ENCODE measurements at places on chromosomes 12 and 14.

DNA sequence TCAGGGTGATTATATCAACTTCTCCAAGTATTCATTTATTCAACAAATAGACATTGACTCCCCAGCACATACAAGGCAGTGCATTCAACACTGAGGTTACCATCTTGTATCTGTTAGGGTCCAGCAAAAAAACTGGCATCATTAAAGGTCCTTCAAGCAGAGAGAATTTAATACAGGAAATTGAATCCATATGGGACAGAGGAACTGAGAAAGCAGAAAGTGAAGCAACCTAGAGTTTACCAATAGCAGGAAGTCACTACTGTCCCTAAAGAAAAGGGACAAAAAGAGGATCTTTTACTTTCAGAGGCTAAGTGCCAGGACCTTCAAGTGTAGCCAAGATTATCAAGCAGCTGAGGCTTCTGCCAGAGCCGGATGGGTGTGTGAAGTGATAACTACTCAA lies 237.8 kb upstream of the TBX3 start:
- DNase-seq, result no peak

DNA sequence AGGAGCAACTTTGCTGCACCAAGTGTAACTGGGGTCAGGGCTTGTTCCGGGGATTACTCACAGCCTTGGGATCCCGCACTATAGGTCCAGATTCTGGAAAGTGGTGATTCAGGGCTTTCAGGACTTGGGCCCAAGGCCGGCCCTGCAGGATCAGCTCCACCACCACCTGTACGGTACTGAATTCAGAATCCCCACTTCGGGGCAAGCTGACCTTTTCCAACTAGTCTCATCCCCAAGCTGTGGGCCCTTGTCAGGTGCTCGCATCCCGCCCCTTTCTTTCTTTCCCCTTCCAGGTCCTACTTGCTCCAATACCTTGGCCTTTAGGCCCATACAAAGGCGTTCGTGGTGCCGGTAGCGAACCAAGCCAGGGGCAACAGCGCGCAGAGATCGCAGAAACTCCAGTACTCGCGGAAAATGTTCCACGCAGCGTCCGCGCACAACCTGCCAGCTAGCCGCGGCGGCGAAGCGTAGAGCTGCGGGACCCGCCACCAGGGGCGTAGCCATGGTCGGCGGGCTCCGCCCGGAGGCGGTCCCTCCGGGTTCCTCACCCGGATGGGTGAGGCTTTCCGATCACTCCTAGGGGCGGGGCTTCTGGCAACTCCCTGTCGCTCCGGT lies 487 bp downstream of the TINF2 start:
- DNase-seq, result peak; percentile 92

DNA sequence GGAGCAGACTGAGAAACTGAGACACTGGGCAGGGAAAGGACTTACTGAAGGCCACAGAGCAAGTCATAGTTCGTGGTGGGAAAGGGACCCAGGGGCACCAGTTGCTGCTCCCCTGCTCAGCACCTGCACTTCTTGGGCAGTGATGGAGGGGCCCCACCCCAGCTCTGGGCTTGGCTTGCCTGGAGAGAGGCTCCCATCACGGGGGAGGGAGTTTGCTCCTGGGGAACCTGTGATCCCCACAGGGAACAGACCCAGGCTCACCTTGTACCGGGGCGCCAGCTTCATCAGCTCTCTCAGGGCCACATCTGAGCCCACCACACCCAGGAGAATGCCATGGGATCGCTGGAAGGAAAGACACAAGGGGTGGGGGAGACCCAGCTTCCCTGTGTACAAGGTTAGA lies 39.8 kb downstream of the CACNA2D4 start:
- no peak for DNase-seq

DNA sequence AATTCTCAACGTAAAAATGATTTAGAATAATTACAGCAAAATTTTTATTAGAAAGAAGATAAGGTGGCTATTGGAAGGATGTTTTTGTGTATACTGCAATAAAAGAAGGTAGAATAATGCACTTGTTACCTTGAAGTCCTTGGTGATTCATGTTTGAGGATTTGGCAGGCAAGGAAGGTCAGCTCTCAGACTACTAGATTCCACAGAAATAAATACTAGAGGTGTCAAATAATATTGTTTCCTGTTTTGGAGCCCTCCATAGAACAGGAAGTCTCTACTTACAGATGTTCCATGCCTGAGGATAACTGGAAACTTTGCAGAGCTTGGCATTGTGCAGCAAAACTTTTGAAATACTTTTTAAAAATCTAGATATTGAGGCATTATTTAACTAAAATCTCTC lies 284.3 kb upstream of the SYT1 start:
- DNase-seq, result no peak

GRCh38 chr12:116926283-116927243 lies 15.8 kb downstream of the FBXW8 start:
- DNase-seq, result no peak

DNA sequence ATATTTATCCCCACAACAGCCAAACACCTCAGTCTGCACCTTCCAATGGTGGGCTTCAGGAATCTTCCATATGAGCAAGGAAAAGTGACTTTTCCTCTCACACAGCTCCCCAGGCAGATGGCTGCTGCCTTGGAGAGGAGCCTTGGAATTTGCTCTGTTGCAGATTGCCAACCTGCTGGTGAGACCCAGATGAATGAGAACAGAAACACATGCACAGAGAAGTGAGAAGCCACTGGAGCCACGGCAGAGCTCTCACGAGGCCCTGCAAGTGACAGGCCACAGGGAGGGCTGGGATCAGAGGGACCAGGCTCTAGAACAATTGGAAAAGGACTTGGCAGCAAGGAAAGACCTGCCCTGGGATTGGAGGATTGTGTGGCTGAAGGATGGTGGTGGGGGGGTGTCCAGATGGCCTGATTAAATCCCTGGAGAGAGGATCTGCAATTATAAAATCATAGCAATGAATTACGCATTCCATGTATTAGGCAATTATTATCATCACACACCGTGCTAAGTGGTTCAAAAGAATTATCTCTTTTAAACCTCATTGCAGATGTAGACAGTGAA lies 84.9 kb upstream of the PWP1 start:
- no peak for DNase-seq

DNA sequence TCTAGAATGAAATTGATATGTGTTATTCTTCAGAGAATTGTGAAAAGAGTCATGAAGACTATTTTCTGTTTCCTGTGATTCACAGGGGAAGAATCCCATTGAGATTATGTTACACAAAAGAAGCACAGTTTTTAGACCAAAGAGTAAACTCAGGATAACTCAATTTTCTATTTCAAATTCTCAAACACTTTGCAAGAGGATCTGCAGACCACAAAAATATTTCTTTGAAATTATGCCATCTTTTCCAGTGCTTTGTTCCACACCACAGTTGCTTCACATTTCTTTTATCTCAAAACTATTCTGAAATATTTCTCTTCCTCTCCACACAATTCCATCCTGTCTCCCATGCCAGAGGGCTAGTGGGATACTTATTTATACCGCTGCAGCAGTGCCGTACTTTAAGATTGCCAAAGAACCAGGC lies 188.9 kb upstream of the FOXG1 start:
- no peak for DNase-seq

GRCh38 chr12:71465796-71466195 lies 26.2 kb downstream of the LGR5 start:
- DNase-seq, result no peak

DNA sequence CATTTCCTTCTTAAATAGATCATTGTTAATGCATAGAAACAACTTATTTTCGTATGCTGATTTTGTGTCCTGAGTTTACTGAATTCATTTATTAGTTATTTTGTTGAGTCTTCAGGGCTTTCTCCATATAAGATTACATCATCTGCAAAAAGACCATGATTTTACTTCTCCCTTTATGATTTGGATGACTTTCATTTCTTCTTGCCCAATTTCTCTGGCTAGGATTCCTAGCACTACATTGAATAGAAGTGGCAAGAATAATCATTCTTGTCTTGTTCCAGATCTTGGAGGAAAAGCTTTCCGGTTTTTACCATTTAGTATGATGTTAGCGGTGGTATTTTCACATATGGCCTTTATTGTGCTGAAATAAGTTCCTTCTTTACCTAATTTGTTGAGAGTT lies 303.0 kb upstream of the RTL1 start:
- no peak for DNase-seq

- no peak for DNase-seq
These were observed 93.9 kb downstream of the TBC1D30 start for GRCh38 chr12:64918344-64918743.

- no peak for DNase-seq
These were observed 131.7 kb downstream of the PLXNC1 start for GRCh38 chr12:94280063-94280462.

Measured in activated T-cell treated with anti-CD3 and anti-CD28 coated beads for 24 hours (primary cell).